ENCODE measurements at places on chromosomes 12 and 14. TPM values are rescaled to one million over a fixed set of nuclear protein-coding genes. Genes with fewer than 3 reads are reported as not detected.
A peak's percentile ranks its signal among the peaks of the same experiment; 100 is the strongest.

RNASE3 gene
- not detected for total RNA-seq

DNA sequence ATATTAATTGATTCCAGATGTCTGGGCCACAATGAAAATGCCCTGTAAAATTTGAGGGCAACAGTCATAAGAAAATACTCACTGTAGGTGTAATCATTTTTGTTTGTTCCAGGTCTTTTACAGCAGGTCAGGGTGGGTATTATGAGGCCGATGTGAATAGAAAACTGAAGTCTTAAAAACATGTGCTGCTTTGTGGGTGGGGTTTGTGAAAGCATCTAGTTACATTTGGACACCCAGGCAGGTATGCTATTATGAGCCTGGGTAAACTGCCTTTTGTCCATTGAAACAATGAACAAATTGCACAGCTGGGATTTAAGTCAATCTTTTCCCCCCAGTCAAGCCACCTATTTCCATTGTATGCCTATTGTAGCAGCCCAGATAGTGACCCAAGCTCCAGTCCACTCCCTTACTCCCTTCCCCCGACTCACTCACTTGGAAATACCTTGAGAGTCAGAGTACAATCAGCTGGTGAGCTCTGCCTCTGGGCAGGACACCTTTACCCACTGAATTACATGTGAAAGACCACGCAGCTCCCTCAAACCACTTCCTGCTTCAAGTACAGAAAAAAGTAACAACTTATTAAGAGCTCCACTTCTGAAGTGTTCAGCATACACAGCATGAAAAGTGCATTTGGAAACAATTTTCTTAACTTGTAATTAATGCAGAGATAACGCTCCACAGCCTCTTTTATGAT lies 1.8 kb downstream of the IGF1 start:
- no peak for DNase-seq

- no peak for DNase-seq
Measured at GRCh38 chr12:119461636-119462214, 127.2 kb downstream of the CCDC60 start.

DNA sequence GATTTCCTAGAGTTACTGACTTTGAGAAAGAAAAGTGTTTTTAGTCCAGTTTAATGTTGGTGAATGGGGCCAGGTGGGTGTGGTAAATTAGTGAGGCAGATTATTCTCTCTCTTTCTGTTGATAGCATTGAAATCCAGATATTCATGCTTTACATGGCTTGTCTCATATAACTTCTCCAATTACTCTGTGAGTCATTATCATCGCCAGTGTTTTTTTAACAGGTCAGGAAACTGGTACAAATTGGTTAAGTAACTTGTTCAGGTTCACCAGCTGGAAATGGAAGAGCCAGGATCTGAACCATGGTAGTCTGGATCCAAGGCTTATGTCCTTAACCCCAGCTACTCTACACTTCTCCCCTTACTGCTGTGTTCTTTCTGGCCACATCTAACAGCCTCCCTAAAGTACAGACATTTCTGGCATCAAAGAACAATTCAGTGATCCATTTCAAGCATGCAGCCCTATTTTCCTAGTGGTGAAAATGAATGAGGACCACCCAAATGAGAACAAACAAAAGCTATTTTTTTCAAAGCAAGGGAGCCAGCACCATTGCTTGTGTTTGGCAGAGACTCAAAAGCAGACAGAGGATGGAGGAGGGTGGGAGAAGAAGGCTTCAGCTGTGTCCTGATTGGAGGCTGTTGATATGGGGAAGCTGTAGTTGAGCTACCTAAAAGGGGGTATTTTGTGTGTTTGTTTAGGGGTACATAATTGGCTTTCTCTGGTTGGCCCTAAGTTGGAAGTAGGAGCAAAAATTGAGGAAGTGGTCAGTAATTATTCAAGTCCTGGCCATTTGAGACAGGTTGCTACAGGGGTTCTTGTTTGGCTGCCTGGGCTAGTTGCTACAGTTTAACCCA lies 1.7 kb downstream of the IRAK3 start:
- no peak for DNase-seq

DNA sequence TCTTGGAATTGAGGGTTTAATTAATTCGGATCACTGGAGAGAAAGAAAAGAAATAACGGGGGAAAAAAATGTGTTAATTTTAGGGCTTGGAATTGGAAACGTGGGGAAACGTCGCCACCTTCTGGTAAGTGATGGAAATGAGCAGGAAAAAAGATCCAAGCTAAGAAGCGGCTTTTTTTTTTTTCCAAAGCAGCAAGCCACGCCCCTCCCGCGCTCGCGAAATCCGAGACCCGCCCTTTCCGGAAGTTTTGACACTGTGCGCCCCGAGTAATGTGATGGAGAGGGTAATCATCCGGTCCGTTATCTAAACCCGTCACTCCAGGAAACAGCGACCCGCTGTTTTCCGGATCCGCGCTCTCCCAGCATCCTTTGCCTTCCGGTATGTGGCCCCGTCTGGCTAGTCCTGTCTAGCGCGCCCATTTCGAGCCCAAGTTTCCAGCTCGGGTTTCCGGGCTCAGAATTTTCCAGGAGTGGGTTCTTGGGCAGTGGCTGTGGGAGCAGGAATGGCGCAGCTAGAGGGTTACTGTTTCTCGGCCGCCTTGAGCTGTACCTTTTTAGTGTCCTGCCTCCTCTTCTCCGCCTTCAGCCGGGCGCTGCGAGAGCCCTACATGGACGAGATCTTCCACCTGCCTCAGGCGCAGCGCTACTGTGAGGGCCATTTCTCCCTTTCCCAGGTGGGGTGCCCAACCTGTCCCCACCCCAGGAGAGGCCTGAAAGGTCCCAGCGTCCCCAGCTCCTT lies at the start of gene ALG10B:
ALG10B (plus strand) TSS at position 384 of the 739 bp plus-strand sequence; CDS start at position 504, 120 bp downstream.
- DNase-seq: peak; percentile 66

GRCh38 chr12:91347481-91348214 lies 165.0 kb upstream of the DCN start:
- DNase-seq: no peak

DNA sequence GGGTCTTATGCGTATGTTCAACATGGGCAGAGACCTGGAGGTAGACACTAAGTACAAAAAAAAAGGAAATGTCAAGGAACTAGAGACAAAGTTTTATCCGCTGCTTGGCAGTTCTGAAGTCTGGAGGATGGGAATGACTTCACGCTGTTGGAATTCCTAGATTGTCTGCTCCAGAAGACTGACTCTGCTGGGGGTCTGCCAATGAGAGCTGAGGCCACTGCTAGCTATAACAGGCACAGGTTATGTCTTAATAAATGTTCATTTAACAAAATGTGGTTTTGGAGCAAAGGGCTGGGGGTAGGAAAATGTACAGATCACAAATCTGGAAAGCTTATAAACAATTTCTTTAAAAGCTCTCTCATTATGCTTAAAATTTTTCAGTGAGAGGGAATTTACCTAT lies 5.9 kb downstream of the RNASE8 start:
- no peak for DNase-seq

TTC6 gene
- 0.41 TPM for total RNA-seq

- no peak for DNase-seq
Measured at GRCh38 chr12:106345746-106346145, 11.8 kb upstream of the POLR3B start.

GRCh38 chr12:22059976-22060647 lies 14.1 kb downstream of the CMAS start:
- DNase-seq: no peak

- DNase-seq: no peak
Measured at GRCh38 chr12:57888409-57889157, 42.1 kb upstream of the CTDSP2 start.

DHRS2 gene
- 0.41 TPM for total RNA-seq

PPM1H gene
- 11.8 TPM for total RNA-seq

DNA sequence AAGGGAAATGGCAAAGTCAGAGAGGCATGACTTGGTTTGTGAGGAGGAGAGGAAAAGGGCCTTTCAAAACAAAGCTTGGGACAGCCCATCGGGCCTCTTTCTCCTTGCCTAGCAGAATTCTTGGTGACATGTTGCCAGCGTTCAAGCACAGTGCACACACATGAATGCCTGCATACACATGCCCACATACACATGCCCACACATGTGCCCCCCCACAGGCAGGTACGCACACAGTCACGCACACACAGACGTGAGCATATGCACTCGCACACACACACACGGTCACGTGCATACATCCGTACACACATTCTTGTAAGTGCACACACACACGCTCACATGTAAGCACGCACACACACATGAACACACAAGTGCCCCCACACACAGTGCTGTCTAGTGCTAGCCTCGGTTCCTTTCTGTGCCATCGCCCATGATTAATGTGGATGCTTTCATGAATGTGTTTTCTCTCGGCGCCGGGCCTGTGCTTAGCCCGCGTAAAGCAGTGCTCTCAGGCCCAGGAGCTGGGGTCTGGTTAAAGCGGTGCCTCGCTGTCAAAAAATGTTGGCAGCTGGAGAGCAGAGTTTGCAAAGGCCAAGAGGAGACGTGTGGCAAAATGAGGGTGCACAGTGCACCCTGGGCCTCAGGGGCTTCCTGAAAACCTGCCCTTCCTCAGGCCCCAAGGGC lies 328.8 kb upstream of the DIO3 start:
- DNase-seq: no peak

DNA sequence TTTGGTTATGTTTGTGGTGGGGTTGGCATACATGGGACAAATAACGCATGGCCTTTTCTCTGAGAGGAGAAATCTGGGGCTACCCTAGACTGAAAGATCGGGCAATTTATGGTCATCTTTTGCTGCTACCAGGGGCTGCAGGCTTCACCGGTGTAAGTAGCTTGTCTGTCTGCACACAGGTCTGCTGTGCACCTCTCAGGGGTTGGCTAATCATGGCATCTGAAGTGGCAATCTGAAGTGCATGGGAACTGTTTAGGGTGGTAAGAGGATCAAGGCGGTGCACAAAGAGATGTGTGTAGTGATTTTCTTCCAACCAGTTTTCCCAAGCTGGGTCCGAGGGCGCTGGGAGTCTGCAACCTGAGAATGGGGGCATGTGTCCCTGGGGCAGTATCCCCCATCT lies 141.3 kb downstream of the EMP1 start:
- no peak for DNase-seq

DNA sequence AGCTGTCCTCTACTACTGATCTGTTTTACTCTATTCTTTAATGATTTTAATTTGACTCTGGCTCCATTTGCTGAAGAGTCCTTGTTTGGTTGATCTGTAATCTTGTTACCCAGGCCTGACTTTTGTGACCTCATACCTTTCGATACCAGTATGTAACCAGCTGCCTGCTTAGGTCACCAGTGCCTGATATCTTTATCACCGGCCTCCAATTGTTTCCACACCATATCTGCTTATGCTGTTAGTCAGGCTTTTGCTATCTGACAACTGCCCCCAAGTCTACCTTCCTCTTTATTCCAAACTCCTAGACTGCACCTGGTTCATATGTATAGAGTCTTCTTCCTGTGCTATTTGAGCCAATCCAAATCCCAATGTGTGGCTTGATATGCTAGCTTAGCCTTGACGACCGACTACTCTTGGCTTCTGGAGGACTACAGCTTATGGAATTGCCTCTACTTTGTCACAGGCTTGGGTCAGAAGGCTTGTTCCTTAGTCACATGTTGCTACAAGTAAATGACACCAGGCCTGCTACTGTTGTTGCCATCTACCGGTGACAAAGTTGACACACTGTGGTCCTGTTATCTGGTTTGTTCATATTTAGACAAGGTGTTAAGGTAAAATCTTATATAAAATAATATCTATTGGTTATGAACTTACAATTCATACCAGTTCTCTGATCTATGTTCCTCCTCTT lies 193.9 kb downstream of the TRHDE start:
- no peak for DNase-seq

GRCh38 chr12:67754933-67755697 lies 106.6 kb downstream of the DYRK2 start:
- DNase-seq: no peak

CRIP2 gene
- total RNA-seq: 88.0 TPM

- peak; percentile 51 for DNase-seq
Measured at GRCh38 chr12:113162102-113163029, 12.8 kb downstream of the CFAP73 start.

DNA sequence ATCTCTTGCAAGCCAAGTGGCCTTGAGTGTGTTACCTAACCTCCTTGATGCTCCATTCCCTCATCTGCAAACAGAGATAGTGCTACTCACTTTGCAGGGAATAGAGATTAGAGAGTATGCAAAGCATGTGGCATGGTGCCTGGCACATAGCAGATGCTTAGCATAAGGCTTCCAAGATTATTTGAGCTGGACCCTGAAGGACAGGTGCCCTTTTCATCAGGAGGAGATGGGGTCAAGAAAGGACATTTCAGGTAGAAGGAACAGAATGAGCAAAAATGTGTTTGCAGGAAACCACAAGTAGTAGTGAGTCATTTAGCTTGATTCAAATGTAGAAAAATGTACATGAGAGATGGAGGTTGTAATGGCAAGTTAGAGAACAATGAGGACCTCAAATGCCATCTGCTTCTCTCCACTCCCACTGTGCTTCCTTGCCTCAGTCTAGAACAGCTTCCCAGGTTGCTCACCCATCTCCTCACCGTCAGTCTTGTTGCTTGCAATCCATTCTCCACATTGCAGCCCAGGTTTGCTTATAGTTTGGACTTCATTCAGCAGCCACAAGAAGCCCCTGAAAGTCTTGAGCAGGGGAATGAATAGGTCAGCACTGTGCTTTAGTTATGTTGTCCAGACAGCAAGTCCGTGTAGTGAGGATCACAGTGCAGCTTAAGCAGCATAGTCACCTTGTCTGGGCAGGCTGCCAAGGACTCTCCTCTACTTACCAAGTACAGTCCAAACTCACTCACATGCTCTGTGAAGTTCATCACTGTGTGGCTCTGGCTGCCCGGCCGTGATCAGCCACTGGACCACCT lies 536.3 kb upstream of the CCDC196 start:
- no peak for DNase-seq

VTI1B gene
- total RNA-seq: 40.4 TPM

CINP gene
- total RNA-seq: 24.9 TPM

NPFF gene
- total RNA-seq: not detected

SIX6 gene
- total RNA-seq: not detected

GRCh38 chr12:88889326-88890110 lies 309.2 kb upstream of the KITLG start:
- DNase-seq: no peak

GRCh38 chr12:49515266-49515665 lies 23.6 kb upstream of the KCNH3 start:
- DNase-seq: no peak

DNA sequence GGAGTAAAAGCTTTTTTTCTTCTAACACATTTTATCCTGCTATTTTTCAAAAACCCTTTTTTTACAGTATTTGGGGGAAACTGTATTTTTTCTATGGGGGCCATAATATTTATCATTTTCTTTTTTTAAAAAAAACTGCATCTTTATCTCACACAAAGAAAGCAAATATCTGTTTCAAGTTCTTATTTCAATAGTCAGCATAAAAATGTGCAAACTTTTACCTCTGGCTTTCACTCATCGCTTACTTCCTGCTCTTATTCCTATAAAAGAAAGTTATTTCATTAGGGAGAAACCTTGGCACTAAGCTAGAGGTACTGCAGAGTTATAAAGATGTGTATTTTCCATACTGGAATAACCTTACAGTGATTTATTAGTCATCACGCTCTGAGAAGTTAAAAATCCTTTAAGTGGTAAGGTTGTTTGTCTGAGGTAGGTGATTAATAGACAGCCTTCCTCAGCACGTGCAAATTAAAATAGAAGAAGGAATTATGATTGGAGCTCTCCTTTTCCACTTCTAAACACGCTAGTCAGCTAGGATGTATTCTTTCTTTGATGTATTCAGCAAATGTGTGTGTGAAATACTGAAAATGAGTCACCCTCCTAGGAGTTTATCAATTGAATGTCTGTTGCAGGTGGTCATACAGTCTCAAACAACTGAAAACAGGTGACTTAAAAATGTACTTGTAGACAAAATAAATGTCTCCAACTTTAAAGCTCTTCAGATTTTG lies 461.0 kb downstream of the GXYLT1 start:
- DNase-seq: no peak

ACSS3 gene
- 4.1 TPM for total RNA-seq

OR4K14 gene
- total RNA-seq: not detected

GPRC5D gene
- total RNA-seq: not detected

AICDA gene
- not detected for total RNA-seq

SOS2 gene
- total RNA-seq: 81.9 TPM

- no peak for DNase-seq
Measured at GRCh38 chr12:83945871-83946270, 966.7 kb downstream of the SLC6A15 start.

Measured in frontal cortex (tissue), 4 donors.